Pulmonary artery endothelial cell (primary cell): ENCODE measurements at places on chromosomes 1 and 21. TPM values are rescaled to one million over a fixed set of nuclear protein-coding genes. Genes with fewer than 3 reads are reported as not detected.

The GREM2 gene
- not detected in 2 replicates for total RNA-seq

The CNKSR1 gene
- not detected in 2 replicates for total RNA-seq

The DVL1 gene
- 57.5 and 60.5 TPM in 2 replicates for total RNA-seq

The ALPL gene
- 0.13 TPM in 1 of 2 replicates, not detected in the other for total RNA-seq

The SH2D2A gene
- 0.20 and 0.28 TPM in 2 replicates for total RNA-seq
